Stimulated activated CD8-positive, alpha-beta memory T cell treated with anti-CD3 and anti-CD28 coated beads, Interleukin-2, amount 100 ng/mL, for 1 hour (primary cell): ENCODE measurements at places on chromosomes 1 and 21.

DNA sequence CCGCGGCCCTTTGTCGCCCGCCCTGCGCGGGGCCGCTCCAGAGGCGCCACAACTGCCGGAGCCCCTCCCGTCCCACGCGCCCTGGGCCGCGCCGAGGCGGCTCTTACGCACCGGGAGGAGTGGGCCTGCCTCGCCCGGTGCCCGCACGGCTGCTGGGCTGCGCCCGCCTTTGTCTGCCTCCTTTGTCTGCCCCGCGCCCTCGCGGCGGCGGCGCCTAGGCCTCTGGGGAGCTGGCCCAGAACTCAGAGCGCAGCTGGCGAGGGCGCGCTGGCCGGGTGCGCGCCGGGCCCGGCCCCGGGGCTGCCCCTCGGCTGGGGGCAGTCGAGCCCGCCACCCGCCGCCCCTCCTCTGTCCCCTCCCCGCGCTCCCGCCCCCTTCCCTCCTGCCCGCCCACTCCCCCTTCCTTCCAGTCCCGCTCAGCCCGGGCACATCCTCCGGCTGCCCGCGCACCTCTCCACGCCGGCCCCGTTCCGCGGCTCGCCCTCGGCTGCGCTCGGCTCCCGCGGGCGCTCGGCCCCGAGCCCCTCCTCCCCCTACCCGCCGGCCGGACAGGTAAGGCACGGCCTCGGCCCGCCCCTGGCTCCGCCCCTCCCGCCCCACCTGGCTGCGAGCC is at the start of gene DRAXIN:
Gene DRAXIN (plus strand): TSS at position 409 of the 613 bp plus-strand sequence. CDS start 14,549 bp downstream, outside the sequence.
- DNase-seq: no peak

DNA sequence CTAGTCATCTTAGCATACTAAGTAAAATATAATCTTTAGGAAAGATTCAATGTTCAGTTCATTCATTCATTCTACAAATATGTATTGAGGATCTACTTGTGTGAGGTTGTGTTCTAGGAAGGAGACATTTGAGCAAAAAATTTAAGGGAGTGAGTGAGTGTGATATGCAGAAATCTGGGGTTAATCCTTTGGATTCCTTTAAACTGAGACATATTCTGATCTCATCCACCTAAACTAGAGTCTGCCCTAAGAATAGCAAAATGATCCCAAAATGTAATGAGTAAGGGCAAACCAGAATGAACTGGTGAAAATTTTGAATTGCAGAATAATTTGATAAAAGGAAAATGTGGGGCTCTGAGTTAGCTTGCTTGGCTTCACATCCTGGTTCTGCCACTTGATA is 8.6 kb downstream of the UBE2U start:
- DNase-seq: no peak

- no peak for DNase-seq
Measured at GRCh38 chr1:178434360-178434759, 62.4 kb downstream of the CLEC20A start.

GRCh38 chr1:112508278-112509004 is at the start of gene WNT2B:
TSS of gene WNT2B (plus strand) at chr1:112508965. CDS start at chr1:112509263, 298 bp downstream.
- DNase-seq: peak; percentile 10
